CD4-positive, alpha-beta T cell treated with Interferon alpha-2 for 1 hour (primary cell): ENCODE measurements at places on chromosomes 7 and 10.
A peak's percentile ranks its signal among the peaks of the same experiment; 100 is the strongest.

- DNase-seq, result no peak
Observed at GRCh38 chr10:99374972-99375371, 45.8 kb downstream of the CNNM1 start.

DNA sequence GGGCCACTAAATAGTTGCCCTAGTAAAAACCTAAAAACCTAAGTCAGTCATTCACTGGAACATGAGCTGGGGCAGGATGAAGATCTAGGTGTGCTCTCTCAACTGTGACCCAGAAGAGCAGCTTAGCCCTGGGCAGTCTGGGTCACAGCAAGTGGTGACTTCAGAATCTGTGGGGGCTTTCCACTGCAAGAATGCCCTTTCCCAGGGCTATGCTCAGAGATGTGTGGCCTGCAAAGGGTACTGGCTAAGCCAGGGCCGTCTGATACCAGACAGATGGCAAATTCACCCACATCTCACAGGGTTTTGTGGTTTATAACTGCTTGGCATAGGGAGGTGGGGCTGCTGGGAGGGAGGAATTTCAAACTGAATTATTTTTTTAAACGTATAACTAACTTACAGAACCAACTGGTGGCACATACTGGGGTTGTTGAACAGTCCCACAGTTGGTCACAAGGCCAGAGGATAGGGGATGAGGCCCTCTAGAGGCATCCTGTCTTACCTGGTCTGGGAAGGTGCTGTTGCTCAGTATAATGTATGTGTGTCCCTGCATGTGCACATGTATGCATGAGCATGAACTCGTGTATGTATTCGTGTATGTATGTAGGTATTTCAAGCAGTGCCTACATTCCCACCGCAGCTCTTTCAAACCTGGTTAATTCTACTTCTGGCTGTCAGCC, 63.2 kb downstream of the PRPF18 start:
- DNase-seq, result no peak

DNA sequence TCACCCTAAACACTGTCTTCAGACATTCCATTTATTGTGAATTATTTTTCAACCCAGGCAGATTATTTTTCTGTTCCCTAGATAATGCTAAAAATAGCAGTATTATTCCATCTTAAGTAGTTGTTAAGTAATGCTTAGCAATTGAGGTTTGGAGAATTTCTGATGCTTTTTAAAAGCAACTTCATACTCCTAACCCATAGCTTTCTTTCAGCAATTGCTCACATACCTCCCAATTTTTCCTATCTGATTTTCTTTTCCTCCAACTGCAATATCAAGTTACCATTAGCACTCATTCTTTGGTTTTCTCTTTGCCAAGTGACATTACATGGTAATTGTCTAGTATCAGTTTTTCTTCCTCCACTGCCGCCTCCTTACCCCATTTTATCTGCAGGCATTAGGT, 104.7 kb downstream of the GPR85 start:
- DNase-seq, result no peak

- no peak for DNase-seq
Observed at GRCh38 chr7:155919391-155920067, 107.3 kb upstream of the SHH start.

GRCh38 chr10:69572159-69573055, 815 bp downstream of the NEUROG3 start:
- peak; percentile 12 for DNase-seq

- DNase-seq, result no peak
Observed at GRCh38 chr7:2036786-2037185, 196.0 kb downstream of the MAD1L1 start.

DNA sequence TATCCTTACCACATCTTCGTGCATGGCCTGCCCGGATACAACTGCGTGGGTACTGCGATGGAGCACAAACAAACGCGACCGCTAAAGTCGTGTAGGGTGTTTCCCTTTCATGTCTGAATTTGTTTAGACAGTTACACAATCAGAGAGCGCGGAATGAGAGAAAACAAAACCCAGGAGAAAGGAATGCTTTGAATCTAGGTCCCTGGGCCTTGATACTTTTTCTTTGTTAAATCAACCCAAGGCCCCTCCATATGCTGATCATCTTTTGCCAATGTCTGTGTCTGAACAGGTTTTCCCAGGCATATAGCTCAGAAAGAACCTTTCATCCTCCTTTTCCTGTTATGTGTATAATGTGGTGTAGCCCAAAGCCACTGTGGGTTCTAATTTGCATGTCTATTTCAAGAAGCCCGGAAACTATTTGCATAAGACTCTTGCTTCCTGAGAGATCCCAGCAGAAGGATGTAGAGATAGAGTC, 145.8 kb downstream of the FRMD4A start:
- DNase-seq, result peak; percentile 80
